ENCODE measurements at places on chromosomes 5 and 9. TPM values are rescaled to one million over a fixed set of nuclear protein-coding genes. Genes with fewer than 3 reads are reported as not detected.

DNA sequence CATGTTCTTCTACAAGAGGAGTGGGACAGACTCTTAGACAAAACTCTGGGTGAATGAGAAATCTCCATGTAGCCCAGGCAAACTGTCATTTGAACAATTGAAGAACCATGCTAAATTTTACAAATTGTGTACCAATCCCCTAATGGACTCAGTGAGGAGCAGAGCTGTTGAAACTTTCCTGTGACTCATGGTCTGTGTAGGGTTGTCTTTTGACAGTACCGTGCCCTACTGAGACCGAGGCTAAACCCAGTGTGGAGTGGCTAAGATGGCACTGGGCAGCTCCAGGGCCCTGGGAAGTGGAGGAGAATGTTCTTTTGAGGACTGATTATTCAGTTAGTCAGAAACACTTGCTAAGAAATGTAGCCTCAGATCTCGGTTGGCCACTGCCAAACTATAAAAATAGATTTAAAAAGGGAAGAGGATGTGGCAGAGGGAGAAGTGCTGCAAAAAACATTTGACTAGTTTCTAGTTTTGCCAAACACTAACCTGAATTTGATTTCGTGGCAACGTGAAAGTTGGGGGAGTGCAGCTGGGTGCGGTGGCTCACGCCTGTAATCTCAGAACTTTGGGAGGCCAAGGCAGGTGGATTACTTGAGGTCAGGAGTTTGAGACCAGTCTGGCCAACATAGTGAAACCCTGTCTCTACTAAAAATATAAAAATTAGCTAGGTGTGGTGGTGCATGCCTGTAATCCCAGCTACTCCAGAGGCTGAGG lies 24.7 kb downstream of the POU4F3 start:
- DNase-seq = no peak

- peak; percentile 84 for DNase-seq
Observed at GRCh38 chr5:126597156-126597555, 2.1 kb upstream of the ALDH7A1 start.

- no peak for DNase-seq
Observed at GRCh38 chr9:116899337-116900006, 212.4 kb downstream of the TRIM32 start.

DNA sequence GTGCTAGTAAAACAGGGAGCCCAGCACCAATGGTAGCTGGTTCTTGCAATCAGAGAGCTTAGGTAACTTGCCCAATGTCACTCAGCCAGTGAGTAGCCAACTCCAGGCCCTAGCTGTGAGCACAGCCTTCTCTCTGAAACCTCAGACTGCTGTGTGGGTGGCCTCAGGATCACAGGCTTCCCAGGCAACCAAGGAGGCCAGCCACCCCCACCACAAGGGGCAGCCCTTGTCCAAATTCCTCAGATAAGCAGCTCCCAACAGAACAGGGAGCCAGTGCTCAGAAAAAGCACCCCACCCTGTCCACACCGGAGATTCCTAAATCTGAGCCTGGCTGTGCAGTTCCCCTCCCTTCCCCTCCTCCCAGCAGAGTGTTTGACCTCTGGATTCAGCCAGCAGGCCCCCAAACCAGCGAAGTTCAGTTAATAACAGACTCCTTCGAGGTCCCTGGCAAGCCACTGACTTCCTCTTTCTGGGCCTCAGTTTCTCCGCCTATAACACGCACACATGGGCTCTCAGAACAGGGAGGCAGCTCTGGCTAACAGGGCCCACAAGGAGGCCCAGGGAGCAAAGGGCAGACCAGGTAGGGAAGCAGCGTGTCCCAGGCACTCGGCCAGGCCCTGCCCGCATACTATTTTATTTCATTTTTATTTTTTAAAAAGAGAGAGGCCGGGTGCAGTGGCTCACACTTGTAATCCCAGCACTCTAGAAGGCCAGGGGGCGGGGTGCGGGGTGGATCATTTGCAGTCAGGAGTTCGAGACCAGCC lies 2.7 kb downstream of the EEIG1 start:
- DNase-seq = peak; percentile 83

DNA sequence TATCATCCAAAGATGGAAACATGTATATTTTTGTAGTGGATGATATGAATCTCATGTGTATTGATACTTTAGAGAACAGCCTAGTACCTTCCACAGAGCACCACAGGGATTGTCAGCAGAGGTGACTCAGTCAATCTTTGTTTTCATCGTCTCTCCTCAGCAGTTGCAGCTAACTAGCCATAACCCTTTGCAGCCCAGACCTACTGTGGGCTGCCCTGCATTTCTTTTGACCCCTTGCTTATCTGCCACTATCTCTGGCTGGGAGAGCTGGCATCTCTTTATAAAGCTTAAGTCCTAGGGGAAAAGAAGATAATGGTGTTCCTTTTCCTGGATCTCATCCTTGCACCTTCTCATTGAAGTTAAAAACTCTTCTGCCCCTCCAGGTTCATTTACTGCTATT lies 28.7 kb downstream of the HMGCR start:
- DNase-seq = no peak

- DNase-seq = no peak
Observed at GRCh38 chr9:16679327-16679821, 191.1 kb downstream of the BNC2 start.

DNA sequence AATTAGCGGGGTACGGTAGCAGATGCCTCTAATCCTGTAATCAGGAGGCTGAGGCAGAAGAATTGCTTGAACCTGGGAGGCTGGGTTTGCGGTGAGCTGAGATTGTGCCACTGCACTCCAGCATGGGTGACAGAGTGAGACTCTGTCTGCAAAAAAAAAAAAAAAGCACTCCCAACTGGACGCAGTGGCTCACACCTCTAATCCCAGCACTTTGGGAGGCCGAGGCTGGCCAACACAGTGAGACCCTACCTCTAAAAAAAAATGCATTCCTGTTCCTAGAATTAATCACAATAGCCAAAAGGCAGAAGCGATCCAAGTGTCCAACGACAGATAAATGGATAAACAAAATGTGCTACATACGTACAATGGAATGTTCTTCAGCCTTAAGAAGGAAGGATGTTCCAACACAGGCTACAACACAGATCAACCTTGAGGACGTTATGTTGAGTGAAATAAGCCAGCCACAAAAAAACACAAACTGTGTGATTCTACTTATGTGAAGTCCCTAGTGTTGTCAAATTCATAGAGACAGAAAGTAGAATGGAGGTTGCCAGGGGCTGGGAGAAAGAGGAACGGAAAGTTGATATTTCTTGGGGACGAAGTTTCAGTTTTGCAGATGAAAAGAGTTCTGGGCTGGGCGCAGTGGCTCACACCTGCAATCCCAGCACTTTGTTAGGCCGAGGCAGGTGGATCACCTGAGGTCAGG lies 13.8 kb downstream of the FAM78A start:
- no peak for DNase-seq

- DNase-seq = no peak
Observed at GRCh38 chr9:93824386-93825294, 130.5 kb downstream of the BARX1 start.

DNA sequence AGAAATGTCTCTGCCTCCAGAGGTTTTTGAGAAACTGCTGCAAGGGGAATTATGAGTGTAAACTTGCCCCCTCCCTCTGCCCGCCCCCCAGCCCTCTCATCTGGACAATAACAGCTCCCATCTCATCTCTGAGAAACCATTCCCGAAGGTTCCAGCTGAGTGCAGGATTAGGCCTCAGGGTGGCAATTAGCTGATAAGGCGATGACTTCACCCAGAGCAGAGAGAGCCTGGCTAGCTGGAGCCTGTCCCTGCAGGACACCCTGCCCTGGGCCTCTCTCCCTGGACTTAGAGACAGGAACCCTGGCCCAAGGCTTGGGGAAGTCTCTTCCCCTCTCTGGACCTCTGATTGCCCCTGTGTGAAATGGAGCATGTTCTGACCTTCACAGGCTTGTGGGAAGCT lies 45.7 kb upstream of the HAND1 start:
- DNase-seq = peak; percentile 2

- no peak for DNase-seq
Observed at GRCh38 chr5:22947921-22948320, 94.8 kb upstream of the CDH12 start.

GRCh38 chr9:113587471-113588031 lies 124.0 kb downstream of the RGS3 start:
- no peak for DNase-seq

DNA sequence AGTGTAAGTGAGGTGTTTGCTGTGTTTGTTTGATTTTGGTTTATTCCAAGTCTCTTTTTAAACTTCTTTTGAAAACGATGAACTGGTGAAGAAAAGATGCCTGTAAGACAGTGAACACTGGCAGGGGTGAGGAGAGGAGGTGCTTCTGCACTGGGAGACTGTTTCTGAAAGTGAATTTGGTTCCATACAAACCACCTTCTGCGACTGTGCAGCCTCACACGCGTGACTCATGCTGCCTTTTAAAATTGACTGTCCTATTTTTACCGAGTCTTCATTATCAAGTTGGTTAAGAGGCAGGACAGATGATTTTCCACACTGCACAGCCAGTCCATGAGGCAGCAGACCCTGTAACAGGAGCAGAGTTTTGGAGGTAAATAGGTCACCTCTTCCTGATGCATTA lies 340.6 kb downstream of the MTRR start:
- DNase-seq = no peak

GRCh38 chr5:172906888-172907287 lies 52.3 kb upstream of the RPL26L1 start:
- no peak for DNase-seq

- peak; percentile 90 for DNase-seq
Observed at GRCh38 chr5:125410537-125411070, 664.2 kb upstream of the ZNF608 start.

DNA sequence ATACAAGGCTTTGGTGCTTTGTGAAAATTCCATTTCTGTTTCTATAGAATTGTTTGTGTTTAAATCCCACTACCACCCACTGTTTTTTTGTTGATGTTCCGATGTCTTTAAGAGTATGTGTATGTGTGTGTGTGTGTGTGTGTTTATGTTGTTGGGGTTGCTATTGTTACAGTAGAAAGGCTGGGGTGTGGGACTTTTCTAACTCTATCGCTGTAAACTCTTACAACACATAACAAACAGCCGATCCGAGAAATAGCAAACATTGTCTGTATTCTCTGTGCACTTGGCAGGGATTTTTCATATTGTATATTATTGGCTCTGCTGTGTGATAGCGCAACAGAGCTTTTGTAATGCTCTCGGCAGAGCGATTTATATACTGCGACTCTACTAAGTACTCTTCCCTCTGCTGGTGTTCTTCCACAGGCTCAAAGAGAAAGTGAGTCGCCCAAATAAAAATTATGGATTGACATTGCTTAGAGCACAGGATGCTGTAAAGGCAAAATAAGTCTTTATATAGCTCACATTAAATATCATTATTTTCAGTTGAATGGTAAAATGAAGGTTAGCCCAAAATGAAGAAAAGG lies 492.2 kb upstream of the ARRDC3 start:
- peak; percentile 72 for DNase-seq

DNA sequence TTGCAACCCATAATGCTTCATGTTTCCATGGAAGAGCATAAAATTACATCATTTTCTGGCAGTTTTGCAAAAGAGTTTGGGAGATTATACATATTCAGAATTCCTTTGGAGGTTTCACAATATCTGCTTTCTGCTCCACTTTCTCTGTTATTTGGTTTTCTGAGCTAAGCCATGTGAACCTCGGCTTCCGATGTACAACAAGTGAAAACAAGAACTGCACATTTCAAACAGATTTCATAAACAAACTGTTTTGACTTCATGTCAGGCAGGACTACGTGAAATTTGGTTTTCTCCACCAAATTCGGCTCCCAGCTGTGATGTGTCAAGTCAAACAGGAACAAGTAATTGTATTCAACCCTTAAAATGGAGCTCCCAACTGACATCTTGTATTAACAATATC lies 609.8 kb downstream of the IRX1 start:
- peak; percentile 2 for DNase-seq

The FOXD4L3 gene
- total RNA-seq = not detected

The OR1J2 gene
- total RNA-seq = 0.33 TPM

The PCDHB16 gene
- 0.51 TPM for total RNA-seq

The RNF183 gene
- not detected for total RNA-seq

The PSAT1 gene
- 115 TPM for total RNA-seq

The MYORG gene
- total RNA-seq = 0.83 TPM

The SLC22A4 gene
- total RNA-seq = 4.1 TPM

The ATP10B gene
- total RNA-seq = not detected

The VAV2 gene
- total RNA-seq = 17.7 TPM

All from fibroblast of lung (primary cell).